ENCODE measurements at places on chromosomes 2 and 18. TPM values are rescaled to one million over a fixed set of nuclear protein-coding genes. Genes with fewer than 3 reads are reported as not detected.

DNA sequence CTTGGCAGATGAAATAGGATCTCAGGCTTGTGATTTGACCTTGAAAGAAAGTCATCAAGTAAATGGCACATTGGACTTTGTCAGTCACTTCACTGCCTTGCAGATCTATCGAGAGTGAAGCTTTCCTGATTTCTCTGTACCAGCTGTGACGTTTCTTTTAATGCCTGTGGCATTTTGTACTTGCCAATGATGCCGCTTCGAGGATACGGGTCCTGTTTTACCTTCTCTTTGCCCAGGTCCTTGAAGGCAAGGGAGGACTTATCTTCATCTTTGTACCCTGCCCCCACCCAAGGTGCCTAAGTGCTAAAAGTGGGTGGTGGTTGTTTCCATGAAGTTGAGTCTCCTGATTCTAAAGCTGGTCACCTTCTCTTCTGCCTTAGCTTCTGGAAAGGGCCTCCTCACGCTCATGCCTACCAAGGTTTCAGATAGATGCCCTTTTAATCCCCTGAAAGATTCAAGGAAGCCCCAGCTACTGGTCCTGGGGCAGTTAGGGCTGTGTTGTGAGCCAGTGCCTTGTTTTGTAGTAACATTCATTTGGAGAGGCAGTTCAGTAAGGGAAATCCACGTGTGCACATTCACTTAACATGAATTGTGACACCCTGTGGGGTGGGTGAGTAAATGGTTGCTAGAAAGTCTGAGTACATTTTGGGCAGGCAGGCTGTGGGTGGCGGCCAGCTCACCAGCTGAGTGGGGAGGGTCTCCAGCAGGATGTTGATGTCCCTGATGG is 6.1 kb downstream of the LBH start:
- no peak for DNase-seq
- peak overlapping the region; percentile 85 for H3K27ac ChIP-seq
- H3K4me1 ChIP-seq: no peaks in the 10 kb centered on the region

- no peak overlapping the region for H3K4me3 ChIP-seq
- no peaks in the 10 kb centered on the region for H3K4me1 ChIP-seq
- DNase-seq: no peak
- H3K36me3 ChIP-seq: no peaks in the 10 kb centered on the region
- H3K27me3 ChIP-seq: no peaks in the 10 kb centered on the region
Observed at GRCh38 chr2:203225423-203226039, 13.3 kb upstream of the CYP20A1 start.

- no peak for DNase-seq
- no peaks in the 10 kb centered on the region for H3K27me3 ChIP-seq
- H3K27ac ChIP-seq: no peak overlapping the region
- no peak overlapping the region for H3K4me3 ChIP-seq
Observed at GRCh38 chr2:239025951-239026461, 178.1 kb downstream of the TWIST2 start.

- no peak overlapping the region for H3K4me3 ChIP-seq
- H3K36me3 ChIP-seq: no peaks in the 10 kb centered on the region
- DNase-seq: no peak
Observed at GRCh38 chr2:191629976-191630712, 47.8 kb upstream of the NABP1 start.

RTP5 gene
- not detected for total RNA-seq

GRCh38 chr18:59196161-59196725 is 23.7 kb upstream of the GRP start:
- H3K27ac ChIP-seq: no peak overlapping the region
- H3K4me1 ChIP-seq: no peaks in the 10 kb centered on the region
- DNase-seq: no peak
- H3K27me3 ChIP-seq: no peaks in the 10 kb centered on the region

SERPINB11 gene
- not detected for total RNA-seq

DNA sequence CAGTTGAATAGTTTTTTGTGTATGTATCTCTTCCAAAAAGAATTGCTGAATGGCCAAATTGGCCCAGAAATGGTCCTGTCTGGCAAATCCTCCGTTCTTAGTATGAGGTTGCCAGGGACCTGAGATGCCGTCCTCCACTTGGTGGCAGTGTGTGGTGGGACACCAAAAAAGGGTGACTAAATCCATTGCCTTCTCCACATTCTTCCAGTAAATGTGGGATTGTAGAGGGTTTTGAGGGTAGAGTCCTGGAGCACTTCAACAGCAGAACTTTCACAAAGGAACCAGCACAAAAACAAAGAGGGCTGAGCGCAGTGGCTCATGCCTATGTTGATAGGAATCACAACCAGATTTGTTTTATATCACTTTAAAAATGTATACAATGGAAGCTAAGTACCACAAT is 199.9 kb downstream of the BCL2 start:
- no peak for DNase-seq
- H3K27me3 ChIP-seq: no peaks in the 10 kb centered on the region
- H3K27ac ChIP-seq: no peak overlapping the region
- H3K36me3 ChIP-seq: no peaks in the 10 kb centered on the region

DNA sequence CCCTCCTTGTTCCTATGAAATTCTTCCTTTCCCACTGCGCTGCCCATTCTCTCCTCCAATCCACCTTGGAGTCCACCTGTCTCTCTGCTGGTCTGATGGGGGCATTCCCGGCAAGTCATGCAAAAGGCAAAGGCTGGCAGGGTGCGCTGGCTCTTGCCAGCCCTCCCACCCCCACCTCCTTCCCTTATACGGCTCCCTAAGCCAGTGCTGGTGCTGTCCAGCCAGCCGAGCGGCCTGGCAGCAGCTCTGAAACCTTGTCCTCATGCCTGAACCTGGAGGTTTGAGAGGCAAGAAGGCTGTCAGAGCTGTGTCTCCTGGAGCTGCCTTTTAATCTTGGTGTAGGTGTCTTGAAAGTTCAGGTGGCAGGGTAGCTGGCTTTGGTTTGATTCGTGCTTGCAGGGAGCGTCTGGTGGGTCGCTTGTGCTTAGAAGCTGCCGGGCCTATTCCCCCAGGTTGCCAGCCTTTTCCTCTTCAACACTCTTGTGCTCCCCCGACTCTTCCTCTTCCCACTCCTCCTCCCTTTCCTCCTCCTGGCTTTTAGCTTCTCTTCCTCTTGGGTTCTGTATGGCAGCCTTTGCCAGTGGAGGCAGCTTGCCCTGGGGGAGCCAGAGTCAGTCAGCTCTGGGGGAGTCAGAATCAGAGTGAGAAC is 748 bp downstream of the LIPG start:
- no peaks in the 10 kb centered on the region for H3K4me1 ChIP-seq
- no peaks in the 10 kb centered on the region for H3K36me3 ChIP-seq
- no peak overlapping the region for H3K27ac ChIP-seq

DNA sequence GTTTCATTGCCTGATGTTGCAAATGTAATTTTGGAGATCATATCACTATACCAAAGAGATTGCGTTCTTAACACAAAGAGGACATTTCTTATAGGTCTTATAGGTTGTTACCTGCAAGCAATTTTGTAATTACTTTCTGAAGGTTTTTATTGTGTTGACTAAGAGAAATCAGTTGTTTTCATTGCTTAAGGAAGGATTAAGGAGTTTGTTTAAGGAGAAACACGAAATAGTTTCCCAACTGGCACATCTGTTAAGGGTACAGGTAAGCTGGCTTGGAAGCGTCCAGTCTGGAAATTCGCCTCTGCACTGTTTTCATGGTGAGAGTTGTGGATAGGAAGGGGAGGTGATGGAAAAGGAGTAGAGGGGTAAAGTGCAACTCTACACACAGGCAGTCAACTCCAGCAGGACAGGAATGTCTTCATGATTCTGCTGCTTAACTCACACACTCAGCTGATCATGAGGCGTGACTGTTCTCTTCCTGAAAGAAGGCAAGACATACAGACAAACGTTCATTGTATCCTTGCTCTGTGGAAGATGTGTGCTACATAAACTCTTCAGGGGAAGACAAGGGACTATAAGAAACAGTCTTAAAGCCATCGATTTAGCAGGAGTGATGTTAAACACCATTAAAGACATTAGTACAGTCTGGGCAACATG is 61.4 kb upstream of the ACSL3 start:
- H3K4me3 ChIP-seq: no peak overlapping the region
- no peaks in the 10 kb centered on the region for H3K36me3 ChIP-seq
- H3K27ac ChIP-seq: no peak overlapping the region
- no peaks in the 10 kb centered on the region for H3K27me3 ChIP-seq
